ENCODE measurements at places on chromosomes 12 and 14.

DNA sequence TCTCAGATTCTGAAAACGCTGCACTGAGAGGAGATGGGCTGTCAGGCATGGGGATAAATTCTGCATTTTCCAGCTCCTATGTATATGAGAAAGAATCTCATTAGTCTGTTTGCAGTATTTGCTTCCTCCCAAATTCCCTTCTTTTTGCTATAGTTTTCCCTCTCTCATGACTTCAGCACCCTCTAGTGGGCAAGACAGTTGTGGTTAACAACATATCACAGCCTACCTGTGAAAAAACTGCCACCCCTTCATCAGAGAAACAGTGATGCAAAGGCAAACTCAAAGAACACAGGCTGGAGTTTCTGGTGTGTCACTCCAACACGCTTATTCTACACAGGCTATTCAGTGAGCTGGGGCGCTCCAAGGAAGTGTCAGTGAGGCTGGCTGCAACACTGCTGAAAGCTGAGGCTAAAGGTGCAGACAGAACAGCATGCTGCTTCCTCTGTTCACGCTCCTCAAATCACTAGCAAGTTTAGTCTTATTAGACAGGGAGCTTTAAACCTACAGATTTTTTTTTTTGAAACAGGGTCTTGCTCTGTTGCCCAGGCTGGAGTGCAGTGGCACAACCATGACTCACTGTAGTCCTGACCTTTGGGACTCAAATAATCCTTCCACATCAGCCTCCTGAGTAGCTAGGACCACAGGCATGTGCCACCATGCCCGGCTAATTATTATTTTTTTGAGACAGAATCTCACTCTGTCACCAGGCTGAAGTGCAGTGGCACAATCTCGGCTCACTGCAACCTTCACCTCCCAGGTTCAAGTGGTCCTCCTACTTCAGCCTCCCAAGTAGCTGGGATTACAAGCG, 19.3 kb downstream of the ZC2HC1C start:
- peak; percentile 53 for DNase-seq

DNA sequence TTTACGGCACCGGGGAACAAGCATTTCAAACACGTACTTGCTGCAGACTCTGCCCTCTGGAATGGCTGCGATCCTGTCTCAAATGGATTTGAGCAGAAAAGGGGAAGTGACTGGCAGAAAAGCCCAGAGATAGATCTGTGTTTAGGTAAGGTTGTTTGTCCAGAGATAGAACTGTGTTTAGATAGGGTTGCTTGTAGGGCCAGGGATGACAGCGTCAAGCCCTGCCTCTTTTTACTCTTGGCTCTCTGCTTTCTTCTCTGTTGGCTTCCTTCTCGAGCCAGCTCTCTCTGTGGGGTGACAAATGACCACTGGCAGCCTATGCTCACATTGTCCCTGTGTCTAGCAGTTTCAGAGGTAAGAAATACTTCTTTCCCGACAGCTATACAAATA, 11.4 kb downstream of the DGLUCY start:
- DNase-seq = no peak

- no peak for DNase-seq
Observed at GRCh38 chr12:101738920-101739665, at the start of gene SYCP3. Gene SYCP3, minus strand, starts transcription at chr12:101739462. Its CDS starts 1,527 bp downstream, at chr12:101737935.

GRCh38 chr12:118611770-118612169, 235.4 kb downstream of the SUDS3 start:
- no peak for DNase-seq

GRCh38 chr12:58914457-58914856, 5.8 kb downstream of the LRIG3 start:
- DNase-seq = peak; percentile 11

GRCh38 chr12:32894566-32894965, 2.0 kb downstream of the PKP2 start:
- DNase-seq = no peak

Data from NCI-H345 (cell line).